ENCODE measurements at places on chromosomes 4 and X. TPM values are rescaled to one million over a fixed set of nuclear protein-coding genes. Genes with fewer than 3 reads are reported as not detected.

DNA sequence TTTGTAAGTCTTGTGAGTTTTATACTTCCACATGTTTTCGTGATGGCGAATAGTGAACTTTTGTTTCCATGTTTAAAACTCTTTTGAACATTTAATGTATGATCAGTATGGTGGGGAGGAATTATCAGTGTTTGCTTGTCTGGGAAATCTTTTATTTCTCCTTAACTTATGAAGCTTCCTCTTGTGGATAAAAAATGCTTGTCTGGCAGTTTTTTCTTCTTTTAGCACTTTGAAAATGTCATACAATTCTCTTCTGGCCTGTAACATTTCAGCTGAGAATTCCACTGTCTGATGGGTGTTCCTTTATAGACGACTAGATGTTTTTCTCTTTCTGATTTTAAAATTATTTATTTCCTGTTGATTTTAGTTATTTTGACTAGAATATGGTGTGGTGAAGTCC, 576.0 kb downstream of the DACH2 start:
- H3K27ac ChIP-seq, result no peak overlapping the region
- DNase-seq, result no peak
- H3K36me3 ChIP-seq, result no peaks in the 10 kb centered on the region
- H3K4me3 ChIP-seq, result no peak overlapping the region
- H3K27me3 ChIP-seq, result no peaks in the 10 kb centered on the region
- no peaks in the 10 kb centered on the region for H3K4me1 ChIP-seq

The PORCN gene
- total RNA-seq, result 18.0 TPM

The CDX4 gene
- not detected for total RNA-seq

The LUZP4 gene
- total RNA-seq, result not detected

- H3K27me3 ChIP-seq, result no peaks in the 10 kb centered on the region
- H3K36me3 ChIP-seq, result no peaks in the 10 kb centered on the region
- H3K4me1 ChIP-seq, result peaks cover 3% of the 10 kb centered on the region
- no peak overlapping the region for H3K4me3 ChIP-seq
Measured at GRCh38 chr4:85430226-85430625, 44.7 kb upstream of the ARHGAP24 start.

The GLOD5 gene
- total RNA-seq, result not detected

DNA sequence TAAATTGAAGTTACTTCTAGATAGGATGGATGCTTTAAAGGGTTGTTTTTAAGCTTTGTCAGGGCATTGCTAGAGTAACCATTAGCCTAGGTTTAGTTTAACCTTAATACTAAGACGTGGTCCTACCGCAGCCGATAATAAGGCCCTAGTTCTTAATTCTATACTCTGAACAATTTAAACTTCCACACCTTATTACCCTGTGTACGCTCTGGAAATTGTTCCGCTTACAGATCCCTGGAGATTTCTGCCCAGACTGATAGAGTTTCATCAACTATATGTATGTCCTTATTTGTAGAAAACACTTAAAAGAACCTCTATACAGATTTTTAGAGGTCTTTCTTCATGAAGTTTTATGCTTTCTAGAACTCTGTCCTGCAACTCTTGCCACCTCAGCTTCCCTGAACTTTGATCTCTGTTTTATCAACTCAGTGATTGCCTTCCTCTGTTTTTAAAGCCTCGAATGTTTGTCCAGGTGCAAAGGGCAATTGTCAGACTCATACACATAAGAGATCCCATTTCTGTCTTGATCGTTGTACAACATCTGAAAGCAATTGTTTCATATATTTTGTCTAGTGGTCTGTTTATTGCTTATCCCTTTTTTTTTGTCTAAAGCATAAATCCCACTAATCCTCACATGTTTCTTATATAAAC, 71.1 kb upstream of the VCX start:
- no peak for DNase-seq
- H3K4me3 ChIP-seq, result no peak overlapping the region
- no peak overlapping the region for H3K27ac ChIP-seq
- no peaks in the 10 kb centered on the region for H3K36me3 ChIP-seq
- no peaks in the 10 kb centered on the region for H3K4me1 ChIP-seq

DNA sequence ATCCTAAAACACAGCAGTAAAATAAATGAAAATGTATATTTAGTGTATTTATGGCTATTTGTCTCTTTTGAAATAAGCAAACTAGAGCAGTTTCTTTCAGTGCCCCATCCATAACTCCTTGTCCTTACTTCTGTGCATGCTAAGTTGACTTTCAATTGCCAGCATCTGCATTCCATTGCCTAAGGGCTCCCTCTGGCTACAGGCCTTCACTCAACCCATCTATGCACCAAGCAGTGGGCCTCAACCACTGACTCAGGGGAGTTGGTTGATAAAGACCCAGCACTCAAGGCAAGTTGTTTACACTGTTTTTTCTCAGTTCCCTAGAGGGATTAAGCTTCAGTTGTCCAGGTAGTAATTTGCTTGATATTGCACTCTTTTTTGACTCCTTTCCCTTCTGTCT, 265.7 kb downstream of the IQCM start:
- no peak overlapping the region for H3K4me3 ChIP-seq

The CLDN2 gene
- total RNA-seq, result not detected

The FGB gene
- total RNA-seq, result 1.6 TPM

The GABRQ gene
- total RNA-seq, result not detected

DNA sequence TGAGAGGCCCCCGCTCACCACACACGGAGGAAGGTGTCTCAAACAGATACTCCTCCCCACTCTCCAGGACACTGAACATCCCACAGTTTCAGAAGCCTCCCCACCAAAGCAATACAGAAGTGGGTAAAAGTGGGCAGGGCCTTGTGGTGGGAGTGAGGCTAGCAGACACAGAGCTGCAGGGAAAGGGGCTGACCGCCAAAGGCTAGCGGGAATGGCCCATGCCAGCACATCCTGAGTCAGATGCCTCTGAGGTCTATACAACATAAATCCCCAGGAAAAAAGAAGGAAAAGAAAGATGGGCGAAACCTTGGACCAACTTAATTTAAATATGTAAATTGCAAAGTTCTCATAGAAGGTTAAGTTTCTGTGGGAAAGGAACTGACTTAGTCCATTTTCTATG, 21.9 kb upstream of the ARHGAP10 start:
- H3K4me3 ChIP-seq, result no peak overlapping the region
- H3K36me3 ChIP-seq, result no peaks in the 10 kb centered on the region
- no peaks in the 10 kb centered on the region for H3K27me3 ChIP-seq
- no peak for DNase-seq

- H3K4me3 ChIP-seq, result no peak overlapping the region
- no peak overlapping the region for H3K27ac ChIP-seq
- no peaks in the 10 kb centered on the region for H3K36me3 ChIP-seq
- no peaks in the 10 kb centered on the region for H3K4me1 ChIP-seq
- no peaks in the 10 kb centered on the region for H3K27me3 ChIP-seq
Measured at GRCh38 chr4:164304101-164304639, 449.8 kb upstream of the SMIM31 start.
